ENCODE measurements at places on chromosomes 16 and 17.

DNA sequence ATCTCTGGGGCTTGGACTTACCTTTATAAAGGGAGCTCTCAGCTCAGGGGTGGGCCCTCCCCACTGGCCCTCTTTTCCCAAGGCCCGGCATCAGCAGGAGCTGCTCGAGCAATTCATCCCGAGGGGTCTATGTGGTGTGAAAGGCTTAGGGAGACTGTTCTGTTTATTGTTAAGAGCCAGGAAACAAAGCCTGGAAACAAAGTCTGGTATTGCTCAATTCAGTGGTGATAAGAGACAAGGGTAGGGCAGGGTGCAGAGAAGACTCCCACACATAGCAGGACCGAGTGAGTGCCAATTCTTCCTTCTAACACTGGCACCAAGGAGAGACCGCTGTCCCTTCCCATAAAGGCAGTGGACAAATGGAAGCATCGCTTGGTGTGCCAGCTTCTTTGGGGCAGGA, 750.7 kb downstream of the KCNJ18 start:
- DNase-seq, result no peak

DNA sequence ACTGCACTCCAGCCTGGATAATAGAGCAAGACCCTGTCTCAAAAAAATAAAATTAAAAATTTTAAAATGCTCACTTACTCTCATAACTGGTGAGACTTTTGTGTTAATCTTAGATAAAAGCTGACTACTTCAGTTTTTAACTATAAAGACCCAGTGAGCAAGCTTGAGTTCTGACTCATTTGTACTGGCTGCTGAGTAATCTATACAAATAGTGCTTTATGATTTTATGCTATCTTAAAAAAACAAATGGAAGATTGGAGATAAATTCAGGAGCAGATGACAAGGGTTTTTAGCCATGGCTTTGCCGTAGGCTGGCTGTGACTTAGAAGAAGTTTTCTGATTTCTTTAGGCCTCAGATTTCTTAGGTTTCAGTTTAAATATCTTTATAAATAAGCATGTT, 30.5 kb downstream of the SNTB2 start:
- no peak for DNase-seq

DNA sequence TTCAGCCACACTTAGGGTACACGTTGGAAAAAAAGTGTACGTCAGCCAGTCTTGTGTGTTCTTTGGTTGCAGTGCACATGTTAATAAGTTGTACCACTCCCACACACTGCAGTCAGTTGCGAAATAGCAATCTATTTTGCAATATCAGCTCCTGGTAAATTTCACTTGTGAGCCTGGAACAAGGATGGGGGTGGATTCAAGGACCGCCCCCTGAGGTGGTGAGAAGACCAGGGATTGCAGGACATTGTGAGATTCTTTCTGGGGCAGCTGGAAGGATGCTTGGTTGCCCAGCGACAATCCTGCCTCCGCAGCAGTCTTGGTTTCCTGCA, 78.6 kb upstream of the ZFHX3 start:
- peak; percentile 80 for DNase-seq

DNA sequence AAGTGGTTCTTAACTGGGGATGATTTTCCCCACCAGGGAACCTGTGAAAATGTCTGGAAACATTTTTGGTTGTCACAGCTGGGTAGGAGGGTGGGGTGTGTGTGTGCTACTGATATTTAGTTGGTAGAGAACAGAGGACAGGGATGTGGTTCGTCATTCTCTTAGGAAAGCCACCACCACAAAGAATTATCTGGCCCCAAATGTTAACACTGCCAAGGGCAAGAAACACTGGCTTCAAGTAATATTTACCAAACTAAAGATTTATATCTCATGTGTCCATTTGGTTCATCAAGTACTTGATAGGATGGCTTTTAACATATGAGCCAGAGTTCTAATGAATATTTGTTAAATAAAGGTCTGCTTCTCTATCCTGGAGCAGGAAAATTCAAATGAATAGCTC, 19.5 kb downstream of the MPHOSPH6 start:
- no peak for DNase-seq

DNA sequence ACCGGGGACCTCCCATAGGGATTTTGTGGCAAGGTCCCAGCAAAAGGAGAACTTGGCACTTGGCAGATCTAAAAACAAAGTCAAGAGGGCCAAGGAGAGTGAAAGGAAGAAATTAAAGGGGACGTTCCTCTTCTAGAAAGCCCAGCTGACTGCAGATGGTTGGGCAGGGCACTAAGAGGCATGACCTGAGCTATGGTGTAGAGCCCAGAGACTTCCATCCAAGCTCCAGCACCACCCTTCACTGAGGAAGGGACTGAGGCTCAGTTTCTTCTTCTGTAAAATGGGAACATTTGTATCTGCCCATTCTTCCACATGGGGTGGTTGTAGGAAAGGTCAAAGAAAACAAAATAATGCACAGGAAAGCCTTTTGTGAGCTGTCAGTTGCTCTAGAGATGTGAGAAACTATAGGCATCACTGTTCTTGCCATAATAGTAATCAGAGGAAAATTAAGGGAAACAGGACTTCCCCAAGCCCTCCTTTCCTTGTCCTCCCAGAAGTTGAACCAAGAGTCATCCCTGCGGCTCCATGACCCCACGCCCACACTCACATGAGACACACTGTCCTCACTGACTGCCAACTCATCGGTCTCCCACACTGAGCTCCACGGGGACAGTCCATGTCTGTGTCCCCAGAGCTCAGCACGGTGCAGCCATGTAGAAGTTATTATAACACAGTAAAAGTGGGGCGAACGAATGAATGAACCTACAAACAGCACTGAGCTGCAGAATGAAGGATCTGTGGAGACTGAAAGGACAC, 10.4 kb downstream of the CD300LF start:
- DNase-seq, result peak; percentile 96

DNA sequence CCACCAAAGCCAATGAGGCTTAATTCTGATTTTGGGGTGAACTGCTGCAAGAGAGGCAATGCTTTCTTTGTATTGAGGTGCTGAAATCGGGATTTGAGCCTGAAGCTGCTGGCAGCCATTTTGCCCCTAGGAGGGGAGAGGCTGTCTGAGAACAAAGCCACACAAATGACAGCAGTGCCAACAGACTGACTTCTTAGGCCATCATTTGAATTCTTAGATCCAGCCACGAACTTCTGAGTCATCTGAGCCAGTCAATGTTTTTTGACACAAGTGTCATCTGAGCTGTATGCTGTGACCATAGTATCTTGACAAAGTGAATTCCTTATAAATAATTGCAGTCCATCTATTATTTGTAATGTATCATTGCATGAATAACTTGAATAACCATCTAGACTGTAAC, 29.0 kb downstream of the HYDIN start:
- DNase-seq, result no peak

DNA sequence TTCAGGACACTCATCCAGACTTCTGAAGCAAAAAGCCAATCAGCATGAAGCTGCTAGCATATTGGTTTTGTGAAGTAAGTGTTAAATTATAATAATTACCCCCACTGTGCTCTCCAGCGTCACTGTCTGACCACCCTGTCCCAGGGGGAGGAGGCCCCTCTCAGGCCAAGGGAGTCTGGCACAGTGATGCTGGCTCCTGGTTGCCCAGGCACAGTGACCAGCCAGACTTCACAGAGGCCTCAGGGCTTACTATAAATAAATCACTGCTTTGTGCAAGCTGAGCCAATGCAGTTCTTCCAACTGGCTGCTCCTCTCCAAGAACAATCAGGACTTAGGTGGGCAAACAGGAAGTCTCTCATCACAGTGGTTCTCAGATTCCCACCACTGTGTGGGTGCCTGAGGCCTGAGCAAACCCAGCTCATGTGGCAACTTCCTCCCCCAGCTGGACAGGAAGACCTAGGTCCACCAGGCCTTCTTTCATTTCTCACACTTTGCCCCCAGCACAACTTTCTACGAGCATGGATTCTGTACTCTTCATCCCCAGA, 1.7 kb upstream of the DBNDD1 start:
- DNase-seq, result peak; percentile 67

DNA sequence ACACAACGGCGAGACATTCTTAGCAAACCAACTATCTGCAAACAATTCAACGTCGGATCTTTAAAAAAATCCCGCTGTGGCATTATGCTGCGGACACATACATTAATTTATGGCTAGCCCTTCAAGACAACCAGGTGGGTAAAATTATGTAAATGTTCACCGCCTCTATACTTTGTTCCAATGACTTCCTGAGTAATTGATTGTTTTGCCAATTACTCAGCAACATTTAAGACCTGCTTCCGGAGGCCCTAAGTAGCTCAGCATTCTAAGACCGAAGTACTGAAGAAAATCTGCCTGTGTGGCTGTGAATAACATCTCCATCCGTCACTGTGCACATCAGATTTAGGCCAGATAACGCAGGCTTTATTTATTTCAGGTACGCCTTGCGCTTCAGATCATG, 23.3 kb downstream of the QPRT start:
- no peak for DNase-seq

DNA sequence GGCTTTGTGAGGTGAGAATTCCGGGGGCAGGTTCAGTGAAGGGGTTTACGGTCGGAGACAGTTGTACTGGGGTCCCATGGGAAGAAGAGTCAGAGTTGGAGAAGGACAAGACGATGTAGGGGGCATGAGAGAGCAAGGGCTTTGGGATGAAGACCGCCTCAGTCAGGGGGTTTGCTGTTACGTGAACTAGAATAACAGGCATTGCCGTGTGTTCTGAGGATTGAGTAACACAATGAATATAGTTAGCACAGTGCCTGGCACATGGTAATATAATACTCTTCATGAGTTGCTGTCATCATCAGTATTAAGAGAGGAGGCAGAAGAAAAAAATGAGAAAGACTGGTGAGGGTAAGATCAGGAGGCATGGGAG, 577 bp downstream of the ZNF646 start:
- no peak for DNase-seq

DNA sequence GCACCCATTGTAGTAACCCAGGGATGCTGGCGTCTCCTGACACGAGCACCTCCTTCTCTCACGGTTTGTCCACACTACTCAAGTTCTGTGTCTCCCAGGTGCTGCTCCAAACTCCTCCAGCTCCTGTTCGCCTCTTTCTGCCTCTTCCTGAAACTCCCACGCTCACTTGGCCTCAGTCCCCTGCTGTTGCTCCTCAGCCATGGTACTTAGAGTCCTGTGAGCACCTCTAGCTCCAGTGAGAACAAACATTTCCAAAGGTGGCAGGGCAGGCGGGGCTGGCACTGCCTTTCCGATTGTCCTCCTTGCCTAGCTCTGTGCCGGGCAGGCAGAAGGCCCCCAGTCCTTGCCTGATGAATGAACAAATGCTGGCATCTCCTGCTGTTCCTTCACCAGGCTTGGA, 146.1 kb downstream of the SDK2 start:
- DNase-seq, result no peak

DNA sequence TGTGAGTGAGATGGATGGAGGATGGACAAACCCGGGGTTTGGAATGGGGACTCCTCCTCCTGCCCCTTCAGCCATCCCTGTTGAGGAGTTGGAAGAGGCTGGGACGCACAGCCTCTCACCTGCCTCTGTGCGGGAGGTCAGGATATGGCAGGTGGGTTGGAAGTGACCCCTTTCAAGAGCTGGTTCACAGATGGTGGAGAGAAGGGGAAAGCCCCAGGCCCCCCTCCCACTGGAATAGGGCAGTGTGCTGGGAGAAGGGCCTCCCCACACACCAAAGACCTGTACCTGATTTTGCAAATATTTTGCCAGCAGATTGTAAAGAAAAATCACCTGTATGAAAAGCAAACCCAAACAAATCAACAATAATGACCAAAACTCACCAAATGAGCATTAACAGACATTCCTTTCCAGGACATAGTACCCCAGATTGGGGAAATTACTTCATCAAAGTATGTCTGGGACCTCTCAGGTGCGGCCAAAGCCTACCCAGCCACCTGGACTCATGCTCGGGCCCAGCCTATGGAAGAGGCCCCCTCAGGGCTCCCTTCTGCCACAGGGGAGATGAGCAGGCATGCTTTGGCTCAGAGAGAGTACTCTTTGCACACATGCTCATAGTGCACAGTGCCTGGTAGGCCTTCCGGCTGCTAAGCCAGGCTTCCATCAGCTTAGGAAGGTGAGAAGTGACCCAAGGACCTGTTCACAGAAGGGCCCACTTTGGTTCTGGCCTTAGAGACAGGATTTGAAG, 7.8 kb downstream of the SLC47A2 start:
- DNase-seq, result no peak

- DNase-seq, result no peak
Measured at GRCh38 chr17:70961341-70961740, 792.0 kb downstream of the KCNJ2 start.

- no peak for DNase-seq
Measured at GRCh38 chr17:41340494-41340893, 10.1 kb downstream of the KRT33A start.

DNA sequence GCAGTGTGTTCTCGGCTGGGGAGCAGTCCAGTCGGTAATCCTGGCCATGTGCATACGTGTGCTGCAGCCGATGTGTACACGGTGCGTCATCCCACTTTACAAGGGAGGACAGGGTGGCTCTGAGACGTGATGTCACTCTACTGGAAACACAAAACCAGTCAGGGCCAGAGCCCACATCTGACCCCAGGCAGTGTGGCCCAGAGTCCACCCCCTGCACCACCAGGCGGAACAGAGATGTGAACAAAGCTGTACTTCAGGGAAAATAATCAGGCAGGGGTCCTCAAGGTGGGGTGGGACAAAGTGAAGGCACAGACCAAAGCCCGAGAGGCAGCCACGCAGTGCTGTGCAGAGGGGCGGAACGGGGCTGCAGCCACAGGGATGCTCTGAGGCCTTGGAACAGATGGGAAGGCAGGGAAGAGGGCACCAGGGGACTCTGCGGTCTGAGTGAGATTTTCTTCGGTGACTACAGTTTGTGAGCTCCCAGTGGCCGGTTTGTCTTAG, 181.5 kb downstream of the ZNF423 start:
- no peak for DNase-seq

DNA sequence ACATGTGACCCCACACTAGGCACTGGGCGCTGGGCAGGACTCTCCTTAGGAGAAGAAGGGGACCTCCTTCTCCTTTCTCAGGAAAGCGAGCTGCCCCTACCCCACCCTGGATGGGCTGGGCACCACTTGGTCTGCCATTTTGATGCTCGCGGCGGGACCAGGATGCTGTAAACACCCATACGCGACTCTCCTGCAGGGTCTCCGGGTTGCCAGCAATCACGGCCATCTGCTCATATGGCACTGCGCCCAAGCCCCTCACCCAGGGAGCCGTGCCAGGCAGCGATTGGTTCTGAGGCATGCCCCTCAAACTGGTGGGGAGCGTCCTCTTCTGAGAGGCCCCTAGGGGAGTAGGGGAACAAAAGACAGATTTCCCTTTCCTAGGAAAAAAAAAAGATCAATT, 99.0 kb downstream of the C16orf78 start:
- no peak for DNase-seq

GRCh38 chr17:34161690-34162089, 93.4 kb upstream of the CCL2 start:
- DNase-seq, result no peak

DNA sequence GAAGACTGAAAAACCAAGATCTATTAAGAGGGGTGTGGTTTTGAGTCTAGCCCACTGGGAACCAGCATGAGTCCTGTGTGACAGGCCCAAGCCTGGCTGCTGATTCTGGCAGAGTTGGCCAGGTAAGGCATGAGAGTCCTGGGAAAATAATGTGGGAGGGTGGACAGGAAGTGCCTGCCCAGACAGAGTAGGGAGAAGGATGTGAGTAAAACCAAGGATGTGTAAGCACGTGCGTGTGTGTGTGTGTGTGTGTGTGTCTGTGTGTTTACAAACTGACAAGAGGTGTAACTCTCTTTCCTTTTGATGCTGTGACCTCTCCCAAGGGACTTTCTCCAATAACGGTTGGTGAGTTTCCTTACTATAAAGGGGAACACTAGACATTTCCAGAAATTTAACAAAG, 15.6 kb upstream of the TEX2 start:
- DNase-seq, result peak; percentile 32

All from inflammatory macrophage treated with lipopolysaccharide for 4 hours (primary cell).